ENCODE measurements at places on chromosomes 6 and 20.

DNA sequence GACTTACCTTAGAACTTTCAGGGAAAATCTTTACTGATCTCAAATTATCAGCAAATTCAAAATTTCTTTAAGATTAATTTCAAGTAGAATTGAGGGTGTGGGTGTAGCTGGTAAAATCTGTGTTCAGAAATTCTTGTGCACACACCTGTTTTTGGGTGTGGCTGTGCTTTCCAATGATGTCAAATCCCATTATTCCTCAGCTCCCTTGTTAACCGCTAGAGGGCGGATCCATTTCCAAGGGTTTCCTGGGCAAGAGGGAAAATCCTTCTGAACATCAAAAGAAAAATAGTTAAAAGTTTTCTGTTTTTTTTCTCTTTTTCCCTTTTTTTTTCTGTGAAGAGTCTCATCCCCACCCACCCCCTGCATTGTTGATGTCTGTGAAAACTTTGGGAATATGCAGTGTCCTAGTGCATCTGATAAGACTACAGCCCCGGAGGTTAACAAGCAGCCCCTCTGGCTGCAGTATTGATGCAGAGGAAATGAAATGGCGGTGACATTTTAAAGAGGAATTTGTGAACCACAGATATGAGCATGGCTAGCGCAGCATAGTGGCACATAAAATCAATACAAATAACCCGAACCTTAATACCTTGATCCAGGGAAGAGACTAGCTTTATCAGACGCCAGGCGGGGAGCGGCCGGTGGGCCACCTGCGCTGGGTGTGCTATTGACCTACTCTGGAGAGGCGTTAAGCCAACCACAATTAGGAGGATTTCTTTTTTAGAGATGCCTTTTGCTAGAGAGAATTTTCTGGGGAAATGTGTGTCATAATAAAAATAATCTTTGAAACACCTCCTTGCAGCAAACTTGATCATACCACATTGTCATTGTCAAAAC, 130.9 kb downstream of the FOXA2 start:
- DNase-seq: no peak

DNA sequence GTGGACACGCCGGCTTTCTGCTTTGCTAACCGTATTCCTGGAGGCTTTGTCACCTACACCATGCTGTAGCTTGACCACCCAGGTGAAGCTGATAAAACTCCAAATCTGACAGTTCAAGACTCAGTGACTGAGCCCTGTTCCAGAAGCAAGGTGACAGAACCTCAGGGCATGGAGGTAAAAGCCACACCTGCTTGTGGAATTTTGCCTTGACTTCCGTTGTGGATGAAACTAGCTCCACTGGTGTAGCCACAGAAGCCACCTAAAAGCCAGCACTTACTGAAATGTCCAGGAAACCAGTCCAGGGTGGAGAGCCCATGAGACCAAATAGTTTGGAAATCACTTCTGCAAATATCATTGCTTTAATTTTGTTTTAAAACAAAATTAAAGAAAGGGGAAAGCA, 11.0 kb downstream of the CST8 start:
- no peak for DNase-seq

- no peak for DNase-seq
These were observed 18.6 kb downstream of the CCM2L start for GRCh38 chr20:32028647-32029372.

DNA sequence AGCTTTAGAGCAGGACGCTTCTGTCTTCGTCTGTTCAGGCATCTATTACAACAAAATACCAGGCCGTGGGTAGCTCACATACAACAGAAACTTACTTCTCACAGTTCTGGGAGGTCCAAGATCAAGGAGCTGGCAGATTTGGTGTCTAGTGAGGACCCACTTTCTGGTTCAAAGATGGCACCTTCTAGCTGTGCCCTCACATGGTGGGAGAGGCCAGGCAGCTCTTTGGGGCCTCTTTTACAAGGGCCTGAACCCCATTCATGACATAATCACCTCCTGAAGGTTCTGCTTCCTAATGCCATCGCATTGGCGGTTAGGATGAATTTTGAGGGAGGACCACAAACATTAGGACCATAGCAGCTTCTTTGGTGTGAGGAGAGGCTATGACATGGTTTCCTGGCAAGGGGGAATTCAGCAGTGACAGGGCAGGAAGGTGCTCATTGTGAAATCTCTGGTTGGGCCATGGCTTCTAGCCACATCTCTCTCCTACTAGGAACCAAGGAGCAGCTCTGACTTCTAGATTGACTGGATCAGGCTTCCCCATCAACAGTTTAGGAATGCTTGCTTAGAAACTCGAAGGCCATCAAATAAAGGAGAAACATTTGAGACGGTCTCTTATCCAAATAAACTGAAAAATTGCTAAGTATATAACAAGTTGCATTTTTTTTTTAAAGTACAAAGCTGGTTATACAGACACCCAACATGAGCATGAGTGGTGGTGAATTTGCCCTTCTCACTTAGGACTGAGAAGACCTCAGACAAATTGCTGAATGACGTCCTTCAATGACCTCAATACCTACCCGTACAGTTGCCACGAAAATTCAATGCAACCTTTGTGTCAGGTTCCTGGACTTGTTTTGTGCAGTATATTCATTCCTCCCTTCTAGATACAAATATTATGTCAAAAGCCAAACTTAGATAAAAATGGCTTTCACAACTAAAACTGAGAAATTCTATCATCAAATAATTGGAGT, 140.7 kb downstream of the ZDHHC14 start:
- no peak for DNase-seq

GRCh38 chr6:35391240-35391968, 49.0 kb downstream of the PPARD start:
- no peak for DNase-seq

DNA sequence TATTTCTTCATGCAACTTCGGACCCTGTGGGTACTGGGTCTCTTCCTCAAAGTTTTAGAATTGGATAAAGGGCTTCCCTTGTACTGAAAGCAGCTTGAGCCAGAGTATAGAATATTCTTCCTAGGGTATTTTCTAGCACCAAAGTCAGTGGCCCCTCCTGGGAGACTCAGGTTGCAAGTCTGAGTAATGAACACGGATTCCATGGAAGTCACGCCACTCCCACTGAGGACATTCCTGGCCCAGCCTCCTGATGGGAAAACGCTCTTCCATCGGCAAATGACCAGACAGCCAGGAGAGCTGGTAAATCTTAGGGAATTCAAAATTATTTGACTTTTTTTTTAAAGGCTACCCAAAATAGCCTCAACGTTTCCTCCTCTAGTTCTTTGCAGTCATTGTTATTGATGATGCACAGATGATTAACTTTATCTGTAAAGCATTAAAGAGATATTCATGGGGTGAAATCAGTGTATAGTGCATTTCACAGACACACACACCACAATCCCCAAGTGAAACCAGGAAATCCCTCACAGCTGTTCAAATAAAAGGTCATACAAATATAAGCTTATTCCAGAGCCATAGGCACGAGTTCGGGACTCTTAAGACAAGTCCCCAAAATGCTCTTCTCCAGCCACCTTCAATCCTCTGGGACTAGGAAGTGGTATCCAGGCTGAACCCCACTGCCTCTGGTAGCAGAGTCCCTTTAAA, 248.8 kb downstream of the SOD2 start:
- DNase-seq: no peak

GRCh38 chr6:94680669-94681212, 896.6 kb upstream of the MANEA start:
- DNase-seq: no peak

DNA sequence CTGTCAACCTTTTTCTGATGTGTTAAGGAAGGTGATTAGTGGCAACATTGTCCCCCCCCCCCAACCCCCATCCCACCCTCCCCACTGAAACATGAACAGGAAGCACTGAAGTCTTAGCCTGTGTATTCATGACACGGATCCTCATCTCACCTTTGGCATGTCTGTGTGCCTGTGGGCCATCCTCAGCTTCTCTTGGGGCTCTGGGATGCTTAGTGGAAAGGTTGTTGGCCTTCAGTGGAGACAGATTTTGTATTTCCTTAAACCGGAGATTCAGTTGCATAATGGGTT, 93.6 kb downstream of the RREB1 start:
- DNase-seq: no peak

DNA sequence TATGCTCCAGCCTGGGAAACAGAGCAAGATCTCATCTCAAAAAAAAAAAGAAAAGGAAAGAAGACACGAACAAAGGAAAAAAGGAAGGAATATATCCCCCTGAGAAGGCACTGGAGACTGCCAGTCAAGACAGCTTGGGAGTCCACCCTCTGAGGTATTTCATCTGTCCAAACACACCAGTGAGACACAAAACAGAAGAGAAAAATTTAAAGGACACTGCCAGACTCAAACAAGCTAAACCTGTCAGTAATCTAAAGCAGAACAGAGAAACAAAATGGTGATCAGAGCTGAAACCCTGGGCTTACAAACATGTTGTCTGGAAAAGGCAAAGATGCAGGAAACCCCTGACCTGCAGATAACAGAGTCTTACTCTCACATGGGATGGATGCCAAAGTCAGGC, 114.9 kb downstream of the DCDC2 start:
- DNase-seq: no peak

DNA sequence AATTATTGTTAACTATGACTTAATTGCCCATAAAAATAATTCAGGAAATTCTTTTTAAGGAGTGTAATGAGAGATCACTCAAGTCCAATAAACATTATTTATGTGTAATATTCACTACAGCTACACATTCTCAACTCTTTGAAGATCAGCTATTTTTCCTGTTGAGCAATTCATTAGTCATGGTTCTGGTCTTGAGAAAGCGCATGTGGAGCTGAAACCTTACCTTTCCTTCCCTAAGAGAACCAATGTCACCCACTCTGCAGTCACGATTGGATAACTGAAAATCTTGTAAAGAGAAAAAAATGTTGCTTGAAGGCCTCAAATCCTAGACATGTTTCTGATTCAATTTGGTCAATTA, 736.9 kb upstream of the MARCKS start:
- DNase-seq: no peak

DNA sequence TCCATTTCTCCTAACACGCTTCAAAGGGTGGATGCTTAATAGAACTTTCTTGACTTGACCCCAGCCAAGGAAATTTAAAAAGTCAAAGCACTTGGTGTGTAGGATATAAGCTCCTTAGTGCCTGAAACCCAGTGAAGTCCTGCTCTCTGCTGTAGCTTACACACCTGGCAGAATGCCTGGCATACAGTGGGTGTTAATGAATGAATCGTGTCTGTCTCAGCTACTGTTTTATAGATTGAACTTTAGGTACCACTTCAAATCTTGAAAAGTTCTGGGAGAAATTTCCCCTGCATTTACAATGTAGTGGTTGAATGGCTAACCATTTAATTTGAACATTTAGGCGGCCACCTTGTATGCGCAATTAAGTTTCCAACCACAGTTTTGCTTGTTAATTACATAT, 70.5 kb upstream of the ZNF217 start:
- DNase-seq: no peak

GRCh38 chr20:62326559-62326958, 23.8 kb downstream of the ADRM1 start:
- no peak for DNase-seq

DNA sequence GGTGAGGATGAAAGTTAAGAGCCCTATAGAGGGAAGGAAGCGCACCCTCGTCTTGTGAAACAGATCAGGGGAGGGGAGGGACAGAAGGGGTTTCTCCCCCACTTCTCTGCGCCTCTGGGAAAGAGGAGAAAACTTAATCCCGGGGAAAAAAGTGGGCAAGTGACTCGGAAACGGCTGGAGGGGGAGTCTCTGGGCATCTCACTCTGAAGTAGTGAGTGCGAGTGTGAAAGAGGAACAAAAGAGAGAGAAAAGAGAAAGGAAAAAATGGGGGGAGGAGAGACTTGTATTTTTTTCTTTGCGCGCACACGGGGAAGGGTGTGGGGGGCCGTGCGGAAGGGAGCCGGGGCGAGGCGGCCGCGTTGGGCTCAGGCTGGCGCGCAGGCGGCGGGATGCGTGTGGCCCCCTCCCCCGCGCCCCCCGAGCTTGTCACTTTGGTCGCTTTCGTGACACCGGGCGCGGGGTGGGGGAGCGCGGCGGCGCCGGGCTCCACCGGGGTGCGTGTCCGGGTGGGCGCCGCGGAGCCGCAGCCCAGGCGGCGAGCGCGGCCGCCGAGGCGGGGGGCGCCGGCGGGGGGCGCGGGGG, 454 bp downstream of the L3MBTL3 start:
- no peak for DNase-seq

DNA sequence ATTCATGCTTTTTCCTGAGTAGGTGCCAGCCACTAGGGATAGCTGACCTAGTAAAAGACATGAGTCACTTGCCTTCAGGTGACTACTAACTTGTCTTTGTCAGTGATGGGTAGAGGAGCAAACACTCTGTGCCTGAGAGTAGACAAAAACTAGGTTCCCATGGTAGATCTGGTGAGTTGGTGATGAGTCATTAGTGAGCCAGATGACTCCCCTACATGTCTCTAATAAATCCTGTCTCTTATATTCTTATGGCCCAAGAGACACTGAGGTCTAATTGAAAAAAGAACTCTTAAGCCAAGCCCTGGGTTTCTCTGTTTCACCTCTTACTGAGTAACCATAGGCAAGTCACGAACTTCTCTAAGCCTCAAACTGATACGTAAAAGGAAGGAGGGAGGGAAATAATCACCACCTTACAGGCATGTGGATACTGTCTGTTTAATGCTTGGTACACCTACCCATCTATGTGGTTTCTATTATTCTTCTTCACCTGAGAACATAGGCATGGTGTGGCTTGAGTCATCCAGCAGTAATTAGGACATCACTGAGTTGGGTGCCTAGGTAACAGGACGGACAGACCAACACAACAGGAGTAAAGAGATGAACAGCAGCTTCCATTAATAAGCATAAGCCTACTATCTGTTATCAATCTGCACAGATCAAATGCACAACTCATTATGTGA, 20.3 kb downstream of the TTPAL start:
- no peak for DNase-seq

DNA sequence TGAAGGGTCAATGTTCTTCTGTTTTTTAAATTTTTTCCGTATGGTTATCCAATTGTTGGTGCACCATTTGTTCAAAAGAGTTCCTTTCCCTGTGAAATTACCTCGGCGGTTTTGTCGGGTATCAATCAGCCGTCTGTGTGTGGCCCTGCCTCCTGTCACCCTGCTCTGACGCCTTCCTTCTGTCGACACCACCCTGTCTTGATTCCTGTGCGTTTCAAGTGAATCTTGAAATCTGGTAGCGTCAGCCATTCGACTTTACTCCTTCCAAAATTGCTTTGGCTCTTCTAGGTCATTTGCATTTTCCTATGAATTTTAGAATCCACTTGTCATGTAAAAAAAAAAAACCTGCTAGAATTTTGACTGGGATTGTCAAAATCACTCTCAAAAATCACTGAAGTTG, 181.1 kb downstream of the CDH4 start:
- DNase-seq: no peak

DNA sequence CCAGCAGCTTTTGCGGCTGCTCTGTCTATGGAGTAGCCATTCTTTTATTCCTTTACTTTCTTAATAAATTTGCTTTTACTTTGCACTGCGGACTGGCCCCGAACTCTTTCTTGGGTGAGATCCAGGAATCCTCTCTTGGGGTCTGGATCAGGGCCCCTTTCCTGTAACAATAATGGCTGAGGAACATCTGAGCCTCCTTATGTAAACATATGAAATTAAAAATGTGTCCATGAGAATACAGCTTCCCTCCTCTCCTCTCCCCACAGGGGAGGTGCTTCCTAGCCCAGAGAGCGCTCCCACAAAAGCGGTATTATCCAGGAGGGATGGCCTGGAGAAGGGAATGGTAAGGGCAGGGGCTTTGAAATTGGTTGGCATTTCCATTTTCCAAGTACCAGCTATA, 81.1 kb downstream of the PSMG4 start:
- DNase-seq: no peak

Data from esophagus squamous epithelium (tissue), 5 donors.